ENCODE measurements at places on chromosomes 1 and 21.

DNA sequence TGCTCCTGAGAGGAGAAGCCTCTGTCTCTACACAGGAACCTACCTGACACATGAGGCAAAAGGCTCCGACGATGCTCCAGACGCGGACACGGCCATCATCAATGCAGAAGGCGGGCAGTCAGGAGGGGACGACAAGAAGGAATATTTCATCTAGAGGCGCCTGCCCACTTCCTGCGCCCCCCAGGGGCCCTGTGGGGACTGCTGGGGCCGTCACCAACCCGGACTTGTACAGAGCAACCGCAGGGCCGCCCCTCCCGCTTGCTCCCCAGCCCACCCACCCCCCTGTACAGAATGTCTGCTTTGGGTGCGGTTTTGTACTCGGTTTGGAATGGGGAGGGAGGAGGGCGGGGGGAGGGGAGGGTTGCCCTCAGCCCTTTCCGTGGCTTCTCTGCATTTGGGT lies 3.9 kb upstream of the ACKR1 start:
- DNase-seq: no peak

DNA sequence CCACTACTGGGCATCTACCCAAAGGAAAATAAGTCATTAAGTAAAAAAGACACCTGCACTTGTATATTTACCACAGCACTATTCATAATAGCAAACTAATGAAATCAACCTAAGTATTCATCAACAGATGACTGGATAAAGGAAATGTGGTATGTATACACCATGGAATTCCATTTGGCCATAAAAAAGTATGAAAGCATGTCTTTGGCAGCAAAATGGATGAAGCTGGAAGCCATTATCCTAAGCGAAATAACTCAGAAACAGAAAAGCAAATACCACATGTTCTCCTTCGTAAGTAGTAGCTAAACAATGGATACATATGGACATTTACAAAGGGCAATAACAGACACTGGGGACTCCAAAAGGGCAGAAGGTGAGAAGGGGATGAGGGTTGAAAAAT lies 485.7 kb upstream of the BRINP3 start:
- no peak for DNase-seq

DNA sequence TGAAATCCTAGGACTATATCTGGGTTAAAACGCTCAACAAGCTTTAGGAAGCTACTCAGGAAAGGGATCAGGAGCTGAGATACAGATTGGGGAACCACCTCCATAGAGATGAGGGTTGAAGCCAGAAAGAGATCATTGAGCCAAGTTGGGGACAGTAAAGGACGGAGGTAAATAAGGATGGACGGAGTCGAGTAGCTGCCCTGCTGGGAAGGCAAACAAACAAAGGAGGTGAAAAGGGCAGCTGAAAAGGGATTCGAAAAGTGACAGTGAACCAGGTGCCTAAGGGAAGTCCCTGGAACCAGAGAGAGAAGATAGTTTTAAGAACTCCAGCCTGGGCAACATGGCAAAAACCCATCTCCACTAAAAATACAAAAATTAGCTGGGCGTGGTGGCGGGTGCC lies 6.3 kb upstream of the CAMSAP2 start:
- DNase-seq: no peak

GRCh38 chr1:170734412-170735175 lies 70.7 kb downstream of the PRRX1 start:
- DNase-seq: peak; percentile 12

GRCh38 chr1:26890467-26890796 lies 349 bp upstream of the GPN2 start:
- DNase-seq: peak; percentile 33

- no peak for DNase-seq
Observed at GRCh38 chr1:40185951-40186864, 25.0 kb downstream of the RLF start.

GRCh38 chr21:26587736-26588201 lies 14.7 kb upstream of the CYYR1 start:
- DNase-seq: peak; percentile 67
